KG1 (cell line): ENCODE measurements at places on chromosomes 1 and 21.
A peak's percentile ranks its signal among the peaks of the same experiment; 100 is the strongest.

- no peak for DNase-seq
Observed at GRCh38 chr1:240906477-240906876, 294.5 kb upstream of the GREM2 start.

- no peak for DNase-seq
Observed at GRCh38 chr1:223227031-223227430, 84.0 kb upstream of the TLR5 start.

- no peak for DNase-seq
Observed at GRCh38 chr1:3902571-3903091, 2.6 kb upstream of the C1orf174 start.

GRCh38 chr1:245934409-245934808 is 572.7 kb downstream of the SMYD3 start:
- no peak for DNase-seq

GRCh38 chr21:21605521-21605920 is 607.3 kb downstream of the NCAM2 start:
- DNase-seq = no peak

DNA sequence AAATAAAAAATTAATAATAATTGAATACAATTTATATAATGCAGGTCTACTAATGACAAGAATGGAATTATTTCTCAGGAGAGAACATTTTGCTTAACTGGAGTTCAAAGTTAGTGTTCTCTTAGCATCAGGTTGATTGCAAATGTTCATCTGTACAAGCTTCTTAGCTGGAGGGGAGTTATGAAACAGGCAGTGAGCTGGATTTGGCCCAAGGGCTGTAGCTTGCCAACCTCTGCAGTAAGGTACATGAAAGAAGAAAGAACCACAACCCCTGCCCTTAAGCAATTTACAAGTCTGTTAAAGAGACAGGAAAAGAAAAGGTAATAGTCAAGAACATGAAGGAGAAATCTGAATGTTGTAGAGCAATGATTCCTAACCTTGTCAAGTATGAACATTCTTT is 17.0 kb downstream of the LPGAT1 start:
- DNase-seq = no peak

- DNase-seq = no peak
Observed at GRCh38 chr1:172720339-172720738, 61.4 kb downstream of the FASLG start.

DNA sequence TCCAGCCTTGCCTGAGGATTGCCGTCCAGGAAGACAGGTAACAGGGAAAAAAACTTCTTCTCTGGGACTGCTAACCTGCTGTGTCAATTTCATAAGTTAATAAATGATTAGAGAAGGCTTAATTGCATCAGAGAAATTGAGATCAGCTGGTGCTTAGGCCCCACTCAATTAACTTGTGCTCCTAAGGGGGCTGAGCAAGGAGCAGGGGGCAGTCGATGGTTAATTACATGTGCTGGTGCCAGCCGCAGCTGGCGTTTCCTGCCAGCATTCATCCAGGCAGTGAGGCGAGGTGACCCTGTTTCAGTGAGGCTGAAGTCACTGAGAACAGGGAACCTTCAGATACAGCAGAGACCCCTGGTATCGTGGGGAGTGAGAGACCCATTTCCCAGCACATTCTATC is 60.0 kb downstream of the FAM163A start:
- no peak for DNase-seq

DNA sequence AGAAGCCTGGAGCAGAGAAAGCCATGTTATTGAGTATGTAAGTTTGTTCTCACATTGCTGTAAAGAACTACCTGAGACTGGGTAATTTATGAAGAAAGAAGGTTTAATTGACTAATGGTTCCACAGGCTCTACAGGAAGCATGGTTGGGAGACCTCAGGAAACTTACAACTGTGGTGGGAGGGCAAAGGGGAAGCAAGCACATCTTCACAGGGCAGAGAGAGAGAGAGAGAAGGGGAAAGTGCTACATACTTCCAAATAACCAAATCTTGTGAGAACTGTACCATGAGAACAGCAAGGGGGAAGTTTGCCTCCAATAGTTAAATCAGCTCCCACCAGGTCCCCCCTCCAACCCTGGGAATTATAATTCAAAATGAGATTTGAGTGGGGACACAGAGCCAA is 302.7 kb downstream of the ST6GALNAC3 start:
- no peak for DNase-seq

DNA sequence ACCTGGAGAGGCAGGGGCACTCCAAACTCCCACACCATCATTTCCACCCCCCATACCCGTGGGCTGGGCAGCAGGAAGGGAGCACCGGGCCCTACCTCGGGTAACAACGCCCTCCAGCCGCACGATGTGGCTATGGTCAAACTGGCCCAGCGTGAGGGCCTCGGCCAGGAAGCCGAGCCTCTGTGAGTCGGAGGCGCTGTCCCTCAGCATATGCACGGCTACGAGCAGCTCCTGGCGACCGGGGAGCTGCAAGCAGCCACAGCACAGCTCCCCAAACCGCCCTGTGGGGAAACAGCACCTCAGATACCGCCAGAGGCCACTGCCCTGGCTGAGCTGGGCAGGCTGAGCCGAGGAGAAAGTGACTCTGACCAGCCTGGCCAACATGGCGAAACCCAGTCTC is 29.2 kb downstream of the CDCA8 start:
- DNase-seq = no peak

- peak; percentile 72 for DNase-seq
Observed at GRCh38 chr1:107965110-107965991, at the start of gene VAV3. Gene VAV3 (minus strand): TSS chr1:107965180. CDS start chr1:107964869, 311 bp downstream.

DNA sequence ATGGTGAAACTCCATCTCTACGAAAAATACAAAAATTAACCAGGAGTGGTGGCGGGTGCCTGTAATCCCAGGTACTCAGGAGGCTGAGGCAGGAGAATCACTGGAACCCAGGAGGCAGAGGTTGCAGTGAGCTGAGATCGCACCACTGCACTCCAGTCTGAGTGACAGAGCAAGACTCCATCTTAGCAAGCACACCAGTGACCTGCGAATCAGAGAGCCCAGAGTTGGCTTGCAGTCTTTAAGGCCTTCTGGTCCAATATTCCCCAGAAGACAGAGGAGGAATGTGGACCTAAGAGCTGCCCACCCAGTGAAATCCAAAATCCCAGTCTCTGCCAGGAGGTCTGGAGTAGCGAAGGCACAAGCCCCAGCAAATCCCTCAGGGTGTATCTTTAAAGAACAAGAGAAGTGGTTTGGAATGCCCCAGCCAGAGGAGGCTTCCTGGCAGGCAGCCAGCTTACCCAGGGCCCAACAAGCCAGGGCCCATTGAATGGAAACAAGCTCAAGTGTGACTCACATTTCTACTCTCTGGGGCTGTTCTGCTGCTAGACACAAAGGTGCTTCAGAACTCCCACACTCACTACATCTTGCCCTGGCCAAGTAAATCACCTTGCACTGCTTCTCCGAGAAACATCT is 23.9 kb downstream of the GPR161 start:
- no peak for DNase-seq

DNA sequence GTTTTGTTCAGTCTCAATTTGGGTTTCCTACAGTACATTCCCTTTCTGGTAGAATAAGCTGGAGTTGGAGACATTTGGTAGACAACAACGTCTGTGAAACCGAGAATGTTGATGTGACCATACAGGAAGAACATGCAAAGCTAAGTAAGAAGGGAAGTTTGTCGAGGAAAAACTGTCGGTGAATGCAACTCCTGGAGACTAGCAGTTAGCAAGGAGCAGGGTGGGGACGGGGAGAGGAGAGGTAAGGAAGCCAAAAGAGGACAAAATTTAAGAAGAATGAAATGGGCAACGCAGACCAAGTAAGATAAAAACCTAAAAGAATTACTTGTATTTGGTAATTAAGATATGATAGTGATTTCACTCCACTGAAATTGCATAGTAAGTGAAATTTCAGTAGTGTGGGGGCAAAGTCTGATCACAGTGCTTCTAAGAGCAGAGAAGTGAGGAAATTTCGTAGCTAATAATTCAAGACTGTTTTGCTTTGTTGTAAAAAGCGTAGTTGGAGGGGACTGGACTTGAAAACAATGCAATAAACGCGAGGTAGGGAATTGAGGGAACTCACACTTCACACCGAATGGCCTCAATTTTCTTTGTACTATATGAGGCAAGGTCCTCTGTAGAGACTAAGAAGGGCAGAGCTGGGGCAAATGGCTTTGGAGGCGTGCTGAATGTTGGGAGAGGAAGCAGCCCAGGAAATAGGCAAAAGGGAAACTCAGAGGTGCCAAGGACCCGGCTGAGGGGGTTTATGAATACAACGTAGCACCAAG is 787 bp upstream of the GIPC2 start:
- no peak for DNase-seq

DNA sequence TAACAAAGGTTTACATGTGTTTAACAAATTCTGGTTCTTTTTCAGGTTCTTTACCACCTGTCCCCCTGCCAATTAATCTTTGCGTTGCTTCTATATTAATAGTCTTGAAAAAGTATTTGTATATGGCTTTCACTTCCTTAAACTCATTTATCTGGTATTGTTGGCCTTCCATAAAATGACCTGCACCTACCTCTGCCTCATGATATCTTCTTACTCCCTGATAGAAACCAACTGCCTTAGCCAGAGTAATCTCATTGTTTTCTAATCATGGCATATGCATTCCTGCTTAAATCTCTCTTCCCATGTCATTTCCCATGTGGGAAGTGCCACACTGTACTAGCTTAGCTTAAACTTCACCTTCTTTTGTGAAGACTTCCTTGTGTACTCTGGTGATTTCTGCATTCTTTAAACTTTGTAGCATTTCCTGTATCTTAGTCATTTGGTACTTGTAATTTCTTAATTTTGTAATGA is 8.7 kb downstream of the SMG7 start:
- no peak for DNase-seq

DNA sequence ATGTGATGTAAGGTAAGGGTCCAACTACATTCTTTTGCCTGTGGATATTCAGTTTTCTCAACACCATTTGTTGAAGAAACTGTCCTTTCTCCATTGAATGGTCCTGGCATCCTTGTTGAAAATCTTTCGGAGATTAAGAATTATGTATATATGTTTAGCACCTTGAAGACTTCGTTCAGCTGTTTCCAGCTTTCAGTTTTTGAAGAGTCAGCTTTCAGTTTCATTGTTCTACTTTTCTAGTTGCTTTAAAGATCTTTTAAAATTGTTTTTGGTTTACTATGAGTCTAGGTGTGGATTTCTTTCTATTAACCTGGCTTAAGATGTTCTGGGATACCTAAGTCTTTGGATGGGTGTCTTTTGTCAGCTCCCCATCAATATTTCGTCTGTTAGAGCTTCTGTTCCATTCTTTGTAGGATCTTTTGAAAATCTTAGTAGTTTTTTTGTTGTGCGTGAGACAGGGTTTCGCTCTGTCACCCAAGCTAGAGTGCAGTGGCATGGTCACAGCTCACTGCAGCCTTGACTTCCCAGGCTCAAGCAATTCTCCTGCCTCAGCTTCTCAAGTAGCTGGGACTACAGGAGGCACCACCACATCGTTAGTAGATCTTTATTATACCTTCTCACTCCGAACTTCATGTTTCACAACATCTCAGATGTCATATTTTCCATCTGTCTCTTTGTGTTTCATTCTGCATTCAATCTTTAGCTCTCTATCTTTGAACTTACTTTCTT is 353.5 kb upstream of the B3GALT2 start:
- DNase-seq = no peak

DNA sequence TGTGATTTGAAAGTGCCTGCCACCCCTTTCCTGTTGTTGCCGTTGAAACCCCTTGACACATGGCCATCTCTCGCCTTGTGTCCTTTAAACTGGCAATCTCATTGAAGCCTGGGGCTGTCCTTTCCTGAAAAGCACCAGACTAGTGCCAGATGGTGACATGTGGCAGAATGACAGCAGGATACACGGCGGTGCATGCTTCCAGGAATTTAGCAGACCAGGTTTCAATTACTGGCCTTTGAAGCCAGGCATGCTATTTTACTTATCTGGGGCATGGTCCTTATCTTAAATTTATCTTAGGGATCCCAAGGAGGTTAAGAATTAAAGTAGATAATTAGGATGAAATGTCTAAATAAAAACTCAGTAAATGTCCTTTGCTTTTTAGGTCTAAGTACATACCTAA is 15.2 kb downstream of the PLPPR4 start:
- DNase-seq = no peak

GRCh38 chr1:18907021-18907916 is 4.9 kb upstream of the ALDH4A1 start:
- DNase-seq = peak; percentile 46

DNA sequence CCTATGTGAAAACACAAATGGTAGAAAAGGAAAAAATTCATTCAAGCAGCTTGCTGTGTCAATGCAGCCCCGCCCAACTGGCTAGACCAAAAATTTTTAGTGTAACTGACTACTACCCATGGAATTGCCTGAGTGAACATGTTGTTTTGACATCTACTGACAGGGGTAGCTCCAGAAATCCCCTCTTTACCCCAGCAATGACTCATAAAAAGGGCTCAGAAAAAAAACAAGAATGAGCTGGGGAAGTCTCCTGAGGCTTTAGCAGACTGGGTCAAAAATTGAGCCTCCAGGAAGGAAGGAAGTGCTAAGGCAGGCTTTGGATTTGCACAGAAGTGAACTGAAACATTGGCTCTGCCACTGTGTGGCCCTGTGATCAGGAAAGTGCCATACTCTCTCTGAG is 24.4 kb upstream of the FGGY start:
- no peak for DNase-seq

- DNase-seq = no peak
Observed at GRCh38 chr1:17573518-17574041, 34.1 kb downstream of the ARHGEF10L start.

DNA sequence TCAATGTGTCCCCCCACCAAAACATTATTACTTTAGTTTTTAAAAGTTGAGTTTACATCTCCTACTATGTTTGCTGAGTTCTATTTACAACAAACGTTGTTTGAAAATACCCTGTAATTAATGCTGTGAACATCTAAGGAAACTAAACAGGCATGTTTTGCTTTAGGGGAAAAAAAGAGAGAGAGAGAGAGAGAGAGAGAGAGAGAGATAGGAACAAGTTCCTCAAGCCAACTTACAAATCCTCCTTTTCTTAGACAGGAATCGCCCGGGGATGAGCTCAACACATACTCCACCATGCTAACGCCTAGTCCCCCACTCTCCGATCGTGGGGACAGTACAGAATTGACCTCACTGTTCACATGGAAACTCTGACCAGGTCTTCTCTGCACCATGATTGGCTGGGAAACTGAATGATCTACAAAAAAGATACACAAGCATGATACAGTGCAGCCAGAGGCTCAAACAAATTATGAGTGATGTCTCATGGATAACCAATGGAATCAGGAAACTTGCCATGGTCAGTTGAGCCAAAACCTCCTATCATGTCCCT is 59.8 kb downstream of the PUM1 start:
- no peak for DNase-seq

GRCh38 chr1:116558140-116558549 is 12.7 kb downstream of the CD58 start:
- DNase-seq = no peak

DNA sequence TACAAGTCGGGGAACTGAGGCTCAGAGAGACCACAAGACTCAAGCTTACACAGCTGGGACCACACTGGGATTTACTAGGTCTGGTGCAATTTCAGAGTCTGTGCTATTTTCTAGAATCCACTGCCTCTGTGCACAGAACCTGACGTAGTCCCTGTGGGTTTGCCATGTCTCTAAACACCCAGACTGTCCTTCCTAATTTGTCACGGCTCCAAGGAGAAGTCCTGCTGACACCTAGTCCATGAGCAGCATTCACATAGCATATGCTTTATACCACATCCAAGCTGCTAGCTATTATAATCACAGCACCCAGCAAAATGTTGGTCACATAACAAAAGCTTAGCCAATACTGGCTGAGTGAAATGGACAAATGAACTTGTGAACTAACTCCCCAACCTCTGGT is 79.0 kb upstream of the HMGB4 start:
- no peak for DNase-seq
